ENCODE measurements at places on chromosomes 4 and X.

GRCh38 chrX:52867610-52868348 is at the start of gene XAGE3:
TSS of gene XAGE3 (minus strand) at chrX:52868083. CDS start at chrX:52867133, 950 bp downstream.
- DNase-seq: no peak

- no peak for DNase-seq
Measured at GRCh38 chrX:19750028-19750782, 137.2 kb downstream of the SH3KBP1 start.

GRCh38 chr4:186581421-186581820 is 26.1 kb upstream of the MTNR1A start:
- DNase-seq: no peak

DNA sequence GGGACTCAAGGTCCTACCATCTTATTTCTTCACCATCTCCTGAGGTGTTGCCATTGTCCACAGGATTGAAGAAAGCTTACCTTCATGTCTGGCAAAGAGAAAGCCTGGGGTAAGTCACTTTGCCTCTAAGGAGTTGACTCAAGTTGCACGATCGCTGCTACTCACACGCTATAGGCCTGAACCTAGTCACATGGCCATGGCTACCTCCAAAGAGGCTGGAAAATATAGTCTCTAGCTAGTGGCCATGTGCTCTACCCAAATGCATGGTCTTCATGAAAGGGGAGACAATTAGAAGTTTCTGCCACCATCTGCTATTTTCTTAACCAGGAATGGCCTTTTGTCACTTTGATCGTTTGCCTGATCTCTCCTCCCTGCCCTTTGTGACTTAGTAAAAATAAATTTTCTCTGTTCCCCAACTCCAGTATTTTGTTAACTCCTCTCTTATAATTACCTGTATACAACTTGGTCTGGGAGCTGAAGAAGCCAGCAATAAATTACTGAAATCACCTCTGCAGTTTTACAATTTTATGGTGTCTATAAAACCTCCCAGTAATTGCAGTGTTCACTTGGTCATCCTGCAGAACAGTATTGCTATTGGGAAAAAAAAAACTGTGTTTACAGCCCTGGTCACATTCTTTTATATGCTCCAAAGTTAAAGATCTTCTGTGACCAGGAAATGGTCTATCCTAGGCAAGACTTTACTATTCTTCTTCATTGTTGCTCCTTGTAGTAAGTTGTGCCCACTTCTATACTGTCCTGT is 126.7 kb upstream of the TSPAN5 start:
- DNase-seq: no peak
